Cortex of kidney (tissue), 1 donor: ENCODE measurements at places on chromosomes 11 and 22.

GRCh38 chr11:67483831-67484665 is 1.2 kb downstream of the AIP start:
- DNase-seq = no peak

DNA sequence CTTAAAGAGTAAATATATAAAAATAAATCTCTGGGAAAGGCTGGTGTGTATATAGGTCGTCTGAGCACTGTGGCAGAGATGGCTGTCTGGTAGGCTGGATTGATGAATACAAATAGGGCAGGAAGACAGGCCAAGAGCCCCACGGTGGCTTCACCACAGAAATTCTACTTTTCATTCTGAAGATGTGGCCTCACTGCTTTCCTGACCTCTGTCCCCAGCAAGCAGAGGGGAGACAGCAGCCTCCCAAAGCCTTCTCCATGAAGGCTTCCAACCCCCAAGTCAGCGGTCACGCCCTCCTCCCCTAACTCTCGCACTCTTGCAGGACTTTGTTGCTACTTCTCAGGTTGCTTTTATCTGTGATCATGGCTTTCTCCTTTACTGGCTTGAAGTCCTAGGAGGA is 10.6 kb upstream of the KCNJ1 start:
- no peak for DNase-seq

DNA sequence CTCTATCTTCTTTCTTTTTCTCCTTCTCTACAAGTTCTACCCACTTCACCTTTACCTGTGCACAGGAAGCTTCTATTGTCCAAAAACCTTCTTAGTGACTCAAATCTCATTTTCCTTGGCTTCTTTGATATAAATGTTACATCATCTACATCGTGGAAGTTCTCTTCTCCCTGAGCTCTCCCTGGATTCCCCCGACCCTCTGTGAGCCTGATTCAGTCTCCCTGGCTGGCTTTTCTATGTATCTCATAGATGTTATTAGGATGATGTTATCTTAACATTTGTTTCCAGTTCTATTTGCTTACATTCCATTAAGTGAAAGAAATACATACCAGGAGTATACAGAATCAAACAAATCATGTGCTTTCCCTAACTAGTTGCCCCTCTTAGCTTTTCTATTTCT is 235.8 kb upstream of the PITPNB start:
- DNase-seq = no peak

- no peak for DNase-seq
Measured at GRCh38 chr11:86103808-86104207, 34.9 kb upstream of the PICALM start.

GRCh38 chr11:128832121-128832497 is 35.0 kb downstream of the KCNJ1 start:
- DNase-seq = no peak

GRCh38 chr11:26987731-26988130 is 6.2 kb upstream of the FIBIN start:
- no peak for DNase-seq

DNA sequence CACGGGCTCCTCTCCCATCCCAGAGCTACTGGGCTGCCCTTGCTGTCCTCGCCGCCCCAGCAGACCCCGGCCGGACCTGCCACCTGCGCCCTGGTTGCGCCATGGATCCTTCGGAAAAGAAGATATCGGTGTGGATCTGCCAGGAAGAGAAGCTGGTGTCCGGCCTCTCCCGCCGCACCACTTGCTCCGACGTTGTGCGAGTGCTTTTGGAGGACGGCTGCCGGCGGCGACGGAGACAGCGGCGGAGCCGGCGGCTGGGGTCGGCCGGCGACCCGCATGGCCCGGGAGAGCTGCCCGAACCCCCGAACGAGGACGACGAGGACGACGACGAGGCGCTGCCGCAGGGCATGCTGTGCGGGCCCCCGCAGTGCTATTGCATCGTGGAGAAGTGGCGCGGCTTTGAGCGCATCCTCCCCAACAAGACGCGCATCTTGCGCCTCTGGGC is 382 bp downstream of the RASSF10 start:
- no peak for DNase-seq

DNA sequence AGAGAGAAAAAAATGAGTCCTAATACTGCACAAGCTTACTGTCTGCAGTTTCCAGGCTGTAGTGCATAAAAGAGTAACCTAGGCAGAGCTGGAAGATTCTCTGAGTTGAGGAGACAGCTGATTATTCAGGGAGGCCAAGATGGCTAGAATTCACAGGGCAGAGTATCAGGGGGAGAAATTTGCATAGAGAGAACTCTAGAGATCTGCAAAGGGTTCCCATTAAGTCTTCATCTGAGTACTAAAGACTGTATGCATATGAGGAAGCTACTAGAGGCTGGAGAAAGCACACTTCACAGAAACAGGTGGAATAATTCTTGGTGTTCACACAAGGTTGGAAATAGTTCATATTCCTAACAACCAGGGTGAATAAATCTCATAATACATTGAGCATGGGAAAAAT is 66.6 kb upstream of the RRAS2 start:
- DNase-seq = no peak

- no peak for DNase-seq
Measured at GRCh38 chr11:29261831-29262230, 755.0 kb downstream of the KCNA4 start.

- no peak for DNase-seq
Measured at GRCh38 chr11:110379936-110380335, 49.8 kb upstream of the FDX1 start.

- no peak for DNase-seq
Measured at GRCh38 chr11:12642806-12643428, 31.3 kb upstream of the TEAD1 start.

- DNase-seq = no peak
Measured at GRCh38 chr22:46070215-46070802, 80.0 kb upstream of the PPARA start.

- DNase-seq = no peak
Measured at GRCh38 chr11:69896250-69896649, 77.0 kb upstream of the FGF3 start.

DNA sequence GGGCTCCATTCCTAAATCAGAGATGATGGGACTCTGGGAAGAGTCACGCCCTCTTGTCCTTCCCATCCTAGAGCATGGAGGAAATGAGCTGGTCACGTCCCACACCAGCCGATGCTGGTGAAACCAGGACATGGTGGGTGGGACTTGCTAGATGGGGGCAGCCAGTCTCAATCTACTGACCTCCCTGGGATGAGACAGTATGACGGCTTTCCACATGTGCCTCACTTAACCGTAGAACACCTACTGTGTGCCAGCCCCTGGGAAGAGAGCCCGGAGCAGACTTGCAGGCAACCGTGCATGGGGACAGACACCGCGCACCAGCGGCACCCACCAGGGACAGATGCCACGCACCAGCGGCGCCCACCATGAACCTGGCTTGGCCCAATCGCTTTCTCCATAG is 3.8 kb downstream of the OSBPL5 start:
- no peak for DNase-seq

DNA sequence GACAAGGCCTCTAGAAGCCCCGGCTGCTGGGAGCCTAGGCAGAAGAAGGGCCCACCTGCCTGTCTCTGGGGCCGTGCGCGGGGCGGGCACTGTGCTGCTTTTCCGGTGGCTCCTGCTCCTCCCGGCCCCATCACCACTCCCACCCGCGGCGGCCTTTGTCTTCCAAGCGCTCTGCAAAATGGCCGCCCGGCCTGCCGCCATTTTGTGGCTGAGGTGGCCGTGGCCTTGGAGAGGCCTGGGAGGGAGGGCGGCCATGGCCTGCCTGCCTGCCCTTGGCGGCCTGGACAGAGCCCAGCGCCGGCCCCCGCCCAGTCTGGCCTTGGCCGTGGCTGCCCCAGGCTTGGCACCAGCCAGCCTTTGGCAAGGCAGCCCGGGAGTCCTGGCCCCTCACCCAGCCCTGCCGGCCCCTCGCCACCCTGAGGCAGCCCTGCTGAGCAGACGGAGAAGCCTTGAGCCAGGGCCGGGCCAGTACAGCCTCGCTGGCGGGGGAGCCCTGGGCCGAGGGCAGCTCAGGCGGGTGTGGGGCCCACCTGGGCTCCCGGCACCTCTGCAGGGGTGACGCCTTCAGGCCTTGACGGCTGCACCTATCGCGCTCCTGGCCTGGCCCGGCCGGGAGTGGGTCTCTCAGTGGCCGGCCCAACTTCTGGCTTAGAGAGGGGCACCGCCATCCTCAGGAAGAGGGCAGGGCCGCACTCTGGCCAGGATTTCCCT is 46.0 kb upstream of the PPARA start:
- no peak for DNase-seq

DNA sequence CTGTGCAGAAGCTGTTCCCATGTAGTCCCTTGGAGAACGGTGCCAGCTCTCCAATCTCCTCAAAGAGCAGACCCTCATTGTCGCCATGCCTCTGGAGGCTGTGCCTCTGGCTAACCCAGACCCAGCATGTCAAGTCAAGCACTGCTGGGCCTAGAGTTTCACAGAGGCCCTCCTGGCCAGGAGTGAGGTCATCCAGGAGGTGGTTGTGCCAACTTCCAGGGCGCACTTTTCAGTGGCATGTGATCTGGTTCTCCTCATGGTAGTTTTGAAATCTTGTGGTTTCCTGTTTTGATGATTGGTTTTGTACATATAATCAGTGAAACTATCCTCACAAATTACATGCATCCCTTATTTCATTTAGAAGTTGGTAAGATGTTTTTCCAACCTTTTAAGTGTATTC is 78.9 kb downstream of the PPFIBP2 start:
- no peak for DNase-seq

GRCh38 chr11:17463546-17464174 is 13.0 kb downstream of the ABCC8 start:
- DNase-seq = no peak

DNA sequence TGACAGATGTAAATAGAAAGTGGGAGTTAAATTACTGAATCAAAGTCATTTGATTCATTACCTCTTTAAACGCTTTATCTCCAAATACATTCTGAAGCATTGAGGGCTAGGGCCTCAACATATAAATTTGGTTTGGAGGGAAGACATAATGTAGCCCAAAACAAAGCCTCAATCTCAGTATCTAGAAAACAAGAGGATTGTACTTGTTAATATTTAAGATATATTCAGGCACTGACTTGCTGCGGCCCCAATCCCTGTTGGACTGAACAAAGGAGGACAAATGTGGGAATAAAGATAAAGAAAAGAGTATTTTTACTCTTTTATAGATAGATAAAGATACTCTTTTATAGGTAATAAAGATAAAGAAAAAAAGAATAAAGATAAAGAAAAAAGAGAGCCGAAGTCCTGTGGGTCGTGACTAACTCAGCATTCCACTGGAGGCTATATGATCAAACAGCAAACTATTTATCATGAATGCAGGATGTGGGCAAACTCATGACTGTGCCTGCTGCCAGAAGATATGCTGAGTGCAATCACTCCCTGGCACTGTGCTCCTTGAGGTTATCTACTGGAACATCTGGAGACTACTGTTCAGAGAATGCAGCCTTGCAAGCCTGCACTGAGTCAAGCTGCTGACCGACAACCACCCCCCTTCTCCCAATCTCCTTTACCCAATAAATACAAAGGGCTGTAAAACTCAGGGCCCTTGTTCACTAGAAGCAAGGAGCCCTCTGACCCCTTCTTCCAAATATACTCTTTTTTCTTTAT is 6.9 kb downstream of the OR10V1 start:
- no peak for DNase-seq

DNA sequence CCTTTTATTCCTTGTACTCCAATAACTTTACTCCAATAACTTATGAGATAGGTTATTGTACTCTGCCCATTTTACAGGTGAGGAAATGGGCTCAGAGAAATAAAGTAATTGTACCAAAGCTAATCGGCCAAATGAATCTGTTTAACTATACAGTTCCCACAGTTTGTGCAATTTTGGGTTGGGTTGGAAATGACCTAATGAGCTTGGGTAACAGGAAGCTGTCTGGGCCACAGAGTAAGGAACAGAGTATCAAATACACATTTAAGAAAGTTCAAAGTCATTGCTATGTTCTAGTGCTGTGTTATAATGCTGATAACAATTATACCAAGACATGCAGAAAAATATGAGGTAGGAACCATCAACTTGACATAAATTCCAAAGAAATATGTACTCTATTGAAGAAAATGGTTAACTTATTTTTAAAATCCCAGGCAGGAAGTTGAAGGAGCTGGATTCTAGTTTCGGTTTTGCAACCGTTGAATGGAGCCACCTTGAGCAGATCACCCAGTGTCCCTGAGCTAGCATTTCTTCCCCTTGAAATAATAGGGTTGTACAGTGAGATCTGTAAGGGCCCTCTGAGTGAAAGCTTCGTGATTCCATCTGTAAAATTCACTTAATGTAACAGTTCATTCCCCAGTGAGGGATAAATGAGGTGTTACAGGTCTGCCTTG is 360.9 kb upstream of the NARS2 start:
- DNase-seq = no peak

- DNase-seq = no peak
Measured at GRCh38 chr22:27554106-27554811, 247.3 kb downstream of the MN1 start.

DNA sequence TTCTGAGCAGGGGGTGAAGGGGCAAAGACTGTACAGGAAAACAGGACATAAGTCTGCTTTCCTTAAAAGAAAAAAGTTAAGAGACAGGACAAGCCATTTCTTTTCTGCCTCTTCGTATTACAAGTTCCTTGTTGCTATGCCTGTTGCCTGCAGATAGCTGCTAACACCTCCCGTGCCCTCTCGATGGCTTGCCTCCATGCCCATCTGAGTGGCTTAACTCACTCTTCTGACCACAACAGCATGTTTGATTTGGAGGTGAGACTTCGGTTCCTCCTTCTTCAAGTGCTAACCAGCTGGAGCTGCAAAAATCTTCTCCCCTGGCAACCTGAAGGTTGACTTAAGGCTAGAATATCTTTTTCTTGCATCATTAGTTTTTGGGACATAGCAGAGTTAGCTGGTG is 103.1 kb downstream of the PRR5L start:
- no peak for DNase-seq

DNA sequence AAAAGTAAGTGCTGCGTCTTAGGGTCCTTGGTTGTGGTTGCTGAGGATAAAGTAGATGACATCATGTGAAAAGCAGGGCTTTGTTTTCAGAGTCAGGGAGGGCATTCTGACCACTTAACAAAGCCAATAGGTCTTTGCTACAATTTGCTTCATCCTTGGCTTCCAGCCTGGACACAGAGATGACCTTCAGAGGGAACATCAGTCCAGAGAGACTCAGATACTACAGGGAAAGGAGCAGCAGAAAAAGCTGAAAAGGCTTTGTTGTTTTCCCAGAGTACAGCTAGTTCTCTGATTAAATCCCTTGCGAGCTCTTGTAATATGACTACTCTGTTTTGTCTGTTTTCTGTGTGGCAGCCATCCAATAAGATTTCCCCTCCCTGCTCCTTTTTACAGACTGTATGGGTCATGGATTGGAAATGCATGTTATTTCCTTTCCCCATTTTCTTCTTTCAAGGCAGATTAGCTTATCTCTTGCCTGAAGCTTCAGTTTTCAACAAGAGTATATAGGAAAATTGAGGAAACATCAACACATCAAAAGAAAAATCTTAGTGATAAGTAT is 31.9 kb downstream of the ATG13 start:
- DNase-seq = no peak

GRCh38 chr22:31126869-31127175 is 4.1 kb downstream of the INPP5J start:
- DNase-seq = no peak
